ENCODE measurements at places on chromosomes 3 and 15.

DNA sequence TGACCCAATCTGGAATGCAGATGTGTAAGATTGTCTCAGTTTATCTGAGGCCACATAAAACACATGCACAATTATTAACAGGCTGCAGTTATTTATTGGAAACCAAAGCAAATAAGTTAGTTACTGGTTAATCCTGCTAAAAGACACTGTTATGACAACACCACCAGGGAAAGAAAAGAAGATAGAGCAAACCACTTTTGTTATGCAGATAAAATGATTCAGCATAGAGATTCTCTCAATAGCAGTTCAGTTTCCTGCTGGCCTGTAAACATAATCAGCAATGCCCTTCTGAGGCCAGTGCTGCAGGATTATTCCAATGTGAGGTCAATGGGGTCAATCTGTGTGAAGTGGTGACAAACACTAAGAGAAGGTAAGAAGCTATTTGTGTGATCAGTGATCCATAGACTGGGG, 244.4 kb downstream of the ZBTB20 start:
- DNase-seq = no peak

DNA sequence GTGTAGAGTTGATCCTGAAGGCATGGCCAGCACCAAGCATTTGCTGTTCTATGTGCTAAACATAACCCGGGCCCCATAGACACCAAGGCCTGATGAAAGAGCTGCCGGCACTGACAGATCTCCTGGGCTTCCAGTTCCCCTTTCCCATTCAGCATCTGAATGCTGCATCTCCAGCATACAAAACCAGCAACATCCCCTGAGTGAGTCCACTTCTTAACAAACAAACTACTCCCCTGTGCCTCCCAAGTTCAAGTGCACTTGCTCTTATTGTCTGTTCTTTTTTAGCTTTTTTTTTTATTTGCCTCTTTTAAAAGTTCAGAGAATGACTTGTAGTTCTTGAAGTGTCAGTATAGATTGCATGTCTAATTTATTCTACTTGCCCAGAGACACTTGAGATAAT, 156.0 kb downstream of the EDEM1 start:
- no peak for DNase-seq

GRCh38 chr15:41564286-41564959, 5.4 kb downstream of the TYRO3 start:
- no peak for DNase-seq

DNA sequence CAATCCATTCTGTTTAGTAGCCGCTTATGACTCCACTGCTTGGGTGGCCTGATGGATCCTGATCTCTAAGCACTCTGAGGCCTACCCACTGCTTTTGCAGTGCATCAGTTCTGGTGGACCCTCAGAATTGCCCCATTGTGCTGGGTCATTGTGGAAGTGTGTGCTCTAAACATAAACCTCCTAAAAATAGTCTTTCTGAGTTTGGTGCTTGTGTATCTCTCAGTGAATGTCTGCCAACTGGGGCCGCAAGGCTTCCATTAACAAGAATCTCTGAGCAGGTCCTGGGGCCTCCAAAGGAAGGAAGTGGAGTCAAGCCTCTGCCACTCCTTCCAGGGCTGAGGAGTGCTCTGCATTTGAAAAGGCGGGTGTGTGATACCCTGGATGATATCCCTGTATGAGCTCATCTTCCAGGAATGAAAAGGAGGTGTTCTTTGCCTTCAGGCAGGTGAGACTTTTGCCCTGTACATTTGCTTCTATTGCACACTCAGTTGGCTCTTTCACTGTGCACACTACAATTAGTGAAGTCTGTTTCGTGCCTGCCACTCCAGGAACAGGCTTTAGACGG, 80.0 kb upstream of the CACNA2D3 start:
- no peak for DNase-seq

DNA sequence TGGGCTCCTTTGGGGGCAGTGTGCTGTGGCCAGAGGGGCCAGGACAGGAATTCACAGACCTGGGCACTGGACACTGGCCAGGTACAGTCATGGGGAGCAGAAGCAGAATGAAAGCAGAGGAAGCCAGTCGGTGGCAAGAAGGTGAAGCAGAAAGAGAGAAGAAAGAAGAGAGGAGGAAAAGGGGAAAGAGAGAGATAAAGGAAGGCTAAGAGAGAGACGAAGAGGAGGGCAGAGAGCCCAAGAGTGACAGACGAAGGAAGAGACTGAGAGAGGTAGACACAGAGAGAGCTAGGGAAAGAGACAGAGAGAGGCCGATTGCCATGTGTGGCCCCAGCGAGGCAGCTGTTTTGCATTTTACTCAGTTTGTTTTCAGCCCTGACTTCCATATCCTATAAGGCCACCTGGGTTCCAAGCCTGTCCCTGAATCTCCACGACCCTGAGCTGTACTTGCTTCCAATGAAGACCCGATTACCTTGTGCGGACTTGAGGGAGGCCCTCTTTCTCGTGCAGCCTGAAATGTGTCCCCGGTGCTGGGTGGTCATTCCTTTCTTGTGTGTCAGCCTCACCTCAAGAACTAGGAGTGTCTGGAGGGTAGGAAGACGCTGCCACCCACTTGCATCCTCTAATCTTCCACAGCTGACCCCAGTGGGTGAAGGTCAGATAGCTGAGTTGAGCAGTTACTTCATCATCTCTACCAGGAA, 73.9 kb downstream of the LSM3 start:
- DNase-seq = no peak

DNA sequence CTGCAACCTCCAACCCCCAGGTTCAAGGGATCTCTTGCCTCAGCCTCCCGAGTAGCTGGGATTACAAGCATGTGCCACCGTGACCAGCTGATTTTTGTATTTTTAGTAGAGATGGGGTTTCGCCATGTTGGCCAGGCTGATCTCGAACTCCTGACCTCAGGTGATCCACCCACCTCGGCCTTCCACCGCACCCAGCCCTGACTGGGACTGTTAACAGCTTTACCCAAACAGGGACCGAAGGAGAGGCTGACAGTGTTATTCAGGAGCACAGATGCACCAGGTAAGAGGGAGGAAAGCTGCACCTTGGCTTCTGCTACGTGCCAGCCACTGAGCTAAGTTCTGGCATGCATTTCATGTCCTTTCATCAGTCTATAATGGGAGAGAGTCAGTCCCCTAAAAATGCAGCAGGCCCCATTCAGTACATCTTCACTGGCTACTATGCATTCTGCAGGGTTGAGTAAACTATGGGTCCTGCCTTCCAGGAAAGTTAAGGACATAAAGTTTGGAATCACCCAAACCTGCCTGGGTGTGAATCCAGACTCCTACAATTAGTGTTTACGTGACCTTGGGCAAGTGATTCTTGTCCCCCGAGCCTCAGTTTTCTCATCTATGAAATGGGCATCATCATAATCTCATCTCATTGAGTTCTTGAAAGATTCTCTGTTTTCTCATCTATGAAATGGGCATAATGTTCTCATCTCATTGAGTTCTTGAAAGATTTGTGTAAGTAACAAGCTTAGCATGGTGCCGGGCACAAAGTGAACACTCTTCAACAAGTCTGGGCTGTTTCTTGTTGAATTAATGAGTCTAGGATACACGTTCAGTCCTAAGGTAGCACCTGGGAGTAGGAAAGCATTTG, 82.2 kb downstream of the CPN2 start:
- DNase-seq = no peak

DNA sequence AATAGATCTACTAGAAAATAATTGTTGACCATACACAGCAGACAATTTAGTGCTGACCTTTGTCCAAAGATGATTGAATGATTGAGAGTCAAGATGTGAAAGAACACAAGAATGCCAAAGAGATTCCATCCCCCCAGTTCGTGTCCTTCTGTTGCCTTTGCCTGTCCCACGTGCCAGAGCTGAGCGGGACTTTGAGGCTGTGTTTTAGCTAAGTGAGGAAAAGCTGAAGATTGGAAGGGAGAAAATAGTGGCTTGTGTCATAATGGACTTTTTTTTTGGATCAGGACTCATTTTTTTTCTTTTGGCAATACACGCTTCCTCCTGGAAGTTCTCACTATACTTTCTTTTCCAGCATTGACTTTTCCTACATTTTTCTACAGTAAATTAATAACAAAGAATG, 206.6 kb upstream of the MDFIC2 start:
- no peak for DNase-seq

DNA sequence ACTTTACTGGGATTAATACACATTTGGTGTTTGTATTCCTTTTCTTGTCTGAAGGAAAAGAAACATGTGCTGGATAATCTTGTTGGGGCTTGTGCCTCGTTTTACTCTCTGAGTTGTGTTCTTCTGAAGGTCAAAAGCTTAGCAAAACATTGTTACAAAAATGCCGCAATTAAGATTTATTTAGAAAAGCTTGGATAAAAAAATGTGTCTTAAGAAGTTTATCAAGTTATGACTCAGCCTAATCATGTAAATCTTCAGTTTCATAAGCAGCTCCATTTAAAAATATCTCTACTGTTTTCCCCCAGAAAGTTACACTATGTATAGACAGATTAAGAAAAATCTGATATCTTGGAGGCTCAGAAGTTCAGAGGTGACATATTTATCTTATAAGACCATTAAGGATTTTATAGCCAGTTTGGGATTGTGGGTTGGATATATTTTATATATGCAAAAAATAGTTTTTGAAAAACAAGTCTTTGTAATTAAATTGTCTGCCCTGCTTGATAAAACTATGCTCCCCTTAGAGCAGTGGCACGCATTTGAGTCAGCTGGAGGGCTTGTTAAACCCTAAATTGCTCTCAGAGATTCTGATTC, 56.5 kb downstream of the CLDN11 start:
- no peak for DNase-seq

GRCh38 chr3:8050283-8050682, 451.3 kb upstream of the LMCD1 start:
- DNase-seq = no peak

GRCh38 chr3:33132019-33132360, 18.2 kb downstream of the CRTAP start:
- DNase-seq = no peak

DNA sequence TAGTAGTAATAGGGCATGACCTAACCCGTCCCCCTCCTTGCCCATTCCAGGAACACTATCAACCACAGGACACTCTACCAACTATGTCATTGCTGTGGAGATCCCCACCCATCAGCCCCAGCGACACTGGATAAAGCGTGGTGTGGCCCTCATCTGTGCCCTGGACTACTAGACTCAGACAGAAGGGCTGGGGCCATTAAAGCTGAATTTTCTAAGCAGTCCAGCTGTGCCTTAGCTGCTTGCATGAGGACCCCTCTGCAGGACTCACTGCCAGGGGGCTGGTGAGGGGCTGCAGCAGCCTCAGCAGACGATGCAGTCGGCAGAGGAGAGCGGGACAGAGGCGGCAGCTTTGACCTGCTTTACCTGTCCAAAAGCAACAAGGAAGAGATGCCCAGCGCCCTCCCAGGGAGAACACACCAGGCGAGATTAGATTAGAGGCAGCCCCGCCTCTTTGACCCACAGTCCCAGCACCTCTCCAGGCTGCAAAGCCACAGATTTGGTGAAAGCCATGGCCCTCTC, 44.6 kb downstream of the SEMA3G start:
- DNase-seq = no peak

- DNase-seq = no peak
These were observed 703.2 kb upstream of the CCDC54 start for GRCh38 chr3:106673926-106674569.

- DNase-seq = no peak
These were observed 4.1 kb downstream of the CCR9 start for GRCh38 chr3:45890405-45890804.

GRCh38 chr15:53884441-53884840, 93.8 kb upstream of the UNC13C start:
- no peak for DNase-seq

GRCh38 chr3:169146866-169147237, 516.7 kb downstream of the MECOM start:
- no peak for DNase-seq

DNA sequence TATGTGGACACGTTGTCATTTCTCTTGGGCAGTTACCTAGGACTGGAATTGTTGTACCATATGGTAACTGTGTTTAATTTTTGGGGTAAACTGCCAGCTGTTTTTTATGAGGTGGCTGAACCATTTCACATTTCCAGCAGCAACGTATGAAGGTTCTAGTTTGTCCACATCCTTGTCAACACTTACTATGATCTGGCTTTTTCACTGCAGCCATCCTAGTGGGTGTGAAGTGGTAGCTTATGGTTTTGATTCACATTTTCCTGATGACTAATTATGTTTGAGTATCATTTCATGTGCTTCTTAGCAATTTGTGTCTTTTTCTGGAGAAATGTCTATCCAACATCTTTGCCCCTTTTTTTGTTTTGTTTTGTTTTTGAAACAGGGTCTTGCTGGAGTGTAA, 96.2 kb downstream of the VGLL4 start:
- DNase-seq = no peak

DNA sequence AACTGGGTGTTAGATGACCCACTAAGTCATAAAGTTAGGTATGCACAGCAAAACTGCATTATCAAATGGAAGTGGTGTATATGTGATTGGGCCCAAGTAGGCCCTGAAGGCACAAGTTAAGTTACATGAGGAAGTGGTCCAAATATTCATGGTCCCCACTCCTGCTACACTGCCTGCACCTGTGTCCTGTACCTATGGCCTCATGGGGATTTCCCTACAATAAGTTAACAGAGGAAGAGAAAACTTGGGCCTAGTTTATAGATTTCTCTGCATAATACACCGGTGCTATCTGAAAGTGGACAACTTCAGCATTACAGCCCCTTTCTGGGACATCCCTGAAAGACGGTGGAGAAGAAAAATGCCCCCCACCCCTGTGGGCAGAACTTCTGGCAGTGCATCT, 41.5 kb downstream of the STRIT1 start:
- no peak for DNase-seq

DNA sequence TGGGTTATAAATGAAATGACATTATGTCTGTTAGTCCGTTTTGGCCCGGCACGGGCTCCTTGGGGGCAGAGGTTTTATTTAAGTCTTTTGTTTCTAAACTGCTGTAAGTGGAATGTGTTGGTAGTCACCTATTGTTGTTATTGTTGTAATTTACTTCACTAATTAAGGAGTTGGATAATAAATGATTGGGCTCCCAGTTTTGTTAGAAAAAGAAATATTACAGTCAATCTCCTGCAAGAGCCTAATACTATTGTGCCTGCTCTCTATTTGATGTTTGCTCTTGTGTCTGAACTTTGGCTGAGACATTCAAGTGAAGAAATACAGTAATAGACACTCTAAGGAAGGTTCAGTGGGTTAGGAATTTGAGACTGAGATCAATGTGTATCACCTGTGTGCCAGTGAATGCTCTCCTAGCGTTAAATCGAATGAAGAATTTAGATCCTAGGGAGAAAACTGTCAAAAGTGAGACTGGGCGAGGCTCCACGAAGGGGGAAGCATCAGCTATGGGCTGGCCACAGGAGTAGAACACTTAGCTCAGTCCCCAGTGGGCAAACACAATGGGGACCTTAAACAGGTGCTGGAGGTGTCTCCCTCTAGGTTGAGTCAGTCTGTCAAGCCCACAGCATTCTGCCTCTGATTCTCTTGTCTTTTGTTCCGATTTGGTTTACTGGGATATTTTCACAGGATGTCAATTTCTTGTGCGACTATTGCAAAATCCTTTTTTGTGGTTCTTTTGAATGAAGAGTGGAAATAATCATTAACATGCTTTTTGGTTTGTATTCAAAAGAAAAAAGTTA, 1.2 kb downstream of the ROBO2 start:
- no peak for DNase-seq

DNA sequence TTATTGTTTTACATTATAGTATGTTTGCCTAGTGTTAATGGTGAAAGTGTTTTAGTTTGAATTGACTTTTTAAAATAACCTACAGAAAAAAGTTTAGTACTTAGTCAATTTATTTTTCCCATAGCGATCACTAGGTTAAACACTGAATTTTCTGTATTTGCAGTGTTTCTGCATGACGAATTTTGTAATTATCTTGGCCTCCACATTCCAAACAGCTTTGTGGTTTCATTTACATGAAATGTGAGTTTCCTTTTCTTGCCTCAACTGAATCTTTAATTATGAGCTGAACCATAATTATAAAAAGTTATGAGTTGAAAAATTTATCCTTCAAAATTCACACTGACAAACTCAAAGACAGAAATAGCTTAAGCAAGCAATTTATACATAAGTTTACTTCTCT, 235.5 kb downstream of the CTNNB1 start:
- DNase-seq = no peak

Measured in CD4-positive, alpha-beta T cell treated with Interleukin-10 for 1 hour (primary cell).